Non-pigmented ciliary epithelial cell (primary cell): ENCODE measurements at places on chromosomes 12 and 14.

DNA sequence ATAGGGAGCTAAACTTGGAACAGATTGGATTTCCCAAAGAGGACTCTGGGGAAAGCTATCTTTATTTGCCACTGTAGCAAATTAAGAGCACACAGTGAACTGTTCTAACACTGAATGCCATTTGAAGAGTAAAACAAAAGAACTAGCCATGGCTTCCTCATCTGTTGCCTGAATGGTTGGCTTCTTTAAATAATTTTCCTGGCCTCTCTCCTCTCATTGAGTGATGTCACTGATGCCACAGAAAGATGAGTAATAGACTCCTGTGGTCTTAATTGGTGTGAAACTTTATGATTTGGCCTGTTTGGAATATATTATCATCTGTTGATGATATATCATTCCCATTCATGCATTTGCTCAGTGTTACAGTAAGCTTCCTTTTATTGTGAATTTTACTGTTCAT is 42.5 kb downstream of the WDR20 start:
- DNase-seq = peak; percentile 30

DNA sequence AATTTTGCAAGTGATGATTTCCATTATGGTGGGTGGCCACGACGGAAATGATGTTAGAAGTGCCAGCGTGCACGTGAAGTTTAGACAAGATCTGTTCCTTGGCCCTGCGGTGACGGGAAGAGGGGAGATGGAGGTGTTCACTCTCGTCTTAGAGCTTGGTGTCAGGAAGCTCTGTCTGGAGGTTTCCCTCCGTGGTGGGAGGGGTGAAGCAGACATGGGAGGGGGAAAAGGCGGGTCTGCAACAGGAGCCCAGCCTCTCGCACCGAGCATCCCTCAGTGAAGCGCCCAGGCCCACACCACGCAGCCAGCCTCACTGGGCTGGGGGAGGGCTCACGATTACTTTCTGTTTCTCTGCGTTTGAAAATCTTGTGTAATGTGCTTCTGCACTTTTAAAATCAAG is 26.3 kb downstream of the EML1 start:
- DNase-seq = no peak

- no peak for DNase-seq
These were observed 3.4 kb downstream of the MMP17 start for GRCh38 chr12:131831635-131832041.

- no peak for DNase-seq
These were observed 20.2 kb downstream of the CD163 start for GRCh38 chr12:7483343-7483742.

GRCh38 chr12:93571365-93571924 is 1.0 kb upstream of the SOCS2 start:
- no peak for DNase-seq

DNA sequence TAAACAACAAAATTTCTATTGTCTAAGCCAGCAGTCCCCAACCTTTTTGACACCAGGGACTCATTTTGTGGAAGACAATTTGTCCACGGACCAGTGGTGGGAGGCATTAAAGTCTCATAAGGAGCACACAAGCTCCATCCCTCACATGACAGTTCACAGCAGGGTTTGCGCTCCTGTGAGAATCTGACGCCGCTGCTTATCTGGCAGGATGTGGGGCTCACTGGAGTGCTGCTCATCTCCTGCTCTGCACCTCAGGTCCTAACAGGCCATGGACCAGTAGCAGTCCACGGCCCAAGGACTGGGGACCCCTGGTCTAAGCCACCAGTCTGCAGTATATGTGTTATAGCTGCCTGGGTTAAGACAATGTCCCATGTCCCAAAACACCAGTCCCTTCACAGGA is 27.2 kb downstream of the VCPKMT start:
- DNase-seq = no peak

DNA sequence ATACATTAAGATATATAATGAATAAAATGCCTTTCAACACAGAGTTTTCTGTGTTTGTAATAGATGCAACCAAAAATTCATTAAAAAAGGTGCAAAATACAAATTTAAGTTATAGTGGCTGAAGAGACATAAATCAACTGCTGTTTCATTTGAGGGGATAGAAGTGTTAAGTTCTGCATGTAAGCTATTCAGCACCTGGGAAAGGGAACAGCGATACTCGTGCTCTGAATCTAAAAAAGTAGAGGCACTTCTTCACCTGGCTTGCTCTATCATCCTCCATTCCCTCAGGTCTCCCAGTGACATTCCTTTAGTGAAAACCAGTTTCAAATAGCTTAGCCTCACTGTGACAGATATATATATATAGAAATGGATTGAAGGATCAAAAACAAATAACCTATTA is 222.6 kb downstream of the ACSS3 start:
- DNase-seq = no peak

GRCh38 chr14:60863249-60863648 is 117.6 kb downstream of the TRMT5 start:
- DNase-seq = no peak

DNA sequence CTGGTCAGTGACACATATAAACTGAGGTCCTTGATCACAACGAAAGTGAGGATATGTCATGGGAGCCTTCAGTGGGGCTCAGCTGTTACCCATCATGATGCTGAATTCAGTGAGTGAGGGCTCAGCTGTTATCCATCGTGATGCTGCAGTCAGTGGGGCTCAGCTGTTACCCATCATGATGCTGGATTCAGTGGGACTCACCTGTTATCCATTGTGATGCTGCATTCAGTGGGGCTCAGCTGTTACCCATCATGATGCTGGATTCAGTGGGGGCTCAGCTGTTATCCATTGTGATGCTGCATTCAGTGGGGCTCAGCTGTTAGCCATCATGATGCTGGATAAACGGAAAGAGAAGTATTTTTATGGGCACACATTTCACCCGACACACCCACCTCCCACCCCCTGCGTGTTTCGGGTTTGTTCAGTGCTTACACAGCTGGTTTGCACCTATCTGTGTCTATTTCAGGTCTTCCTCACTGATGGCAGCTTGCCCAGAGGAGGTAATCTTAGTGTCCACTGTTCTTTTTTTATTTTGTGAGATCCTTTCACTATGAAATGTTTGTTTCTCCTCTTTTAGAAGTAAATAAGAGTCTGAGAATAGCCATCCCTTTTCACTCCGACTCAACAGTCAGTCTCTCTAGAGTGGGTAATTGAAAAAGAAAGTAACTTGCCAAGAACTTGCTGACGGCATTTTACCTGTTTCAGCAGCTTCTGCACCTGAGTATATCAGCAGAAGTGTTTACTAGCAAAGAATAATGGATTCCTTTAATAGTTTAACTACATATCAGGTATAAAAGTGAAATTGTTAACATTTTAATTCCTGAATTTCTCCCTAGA is 183.0 kb downstream of the ERC1 start:
- DNase-seq = no peak

DNA sequence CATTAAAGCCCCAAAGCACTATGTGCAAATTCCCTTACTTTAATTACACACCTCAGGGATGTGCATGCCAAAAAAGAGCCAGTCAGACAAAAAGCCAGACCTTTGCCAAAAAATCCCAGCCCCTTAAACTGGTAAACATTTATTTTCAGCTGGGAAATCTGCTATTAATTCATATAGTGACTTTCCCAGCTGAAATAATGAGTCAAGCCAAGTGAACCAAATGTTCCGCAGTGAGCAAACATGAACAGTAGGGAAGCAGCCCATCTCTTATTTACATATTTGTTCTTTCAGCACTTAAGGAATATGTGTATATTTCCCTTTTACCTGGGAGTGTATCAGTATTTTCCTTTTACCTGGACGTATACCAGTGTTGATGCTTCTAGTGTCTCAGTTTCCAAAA is 44.0 kb upstream of the OTX2 start:
- no peak for DNase-seq

GRCh38 chr12:120216742-120217605 is 16.1 kb upstream of the RPLP0 start:
- DNase-seq = no peak

- DNase-seq = no peak
These were observed 36.7 kb upstream of the BEGAIN start for GRCh38 chr14:100623961-100624360.

GRCh38 chr12:121789233-121789781 is 4.2 kb downstream of the RHOF start:
- no peak for DNase-seq

- DNase-seq = no peak
These were observed 93.5 kb upstream of the MED13L start for GRCh38 chr12:116370886-116371580.

- no peak for DNase-seq
These were observed 26.2 kb upstream of the PLEKHD1 start for GRCh38 chr14:69458350-69458749.

DNA sequence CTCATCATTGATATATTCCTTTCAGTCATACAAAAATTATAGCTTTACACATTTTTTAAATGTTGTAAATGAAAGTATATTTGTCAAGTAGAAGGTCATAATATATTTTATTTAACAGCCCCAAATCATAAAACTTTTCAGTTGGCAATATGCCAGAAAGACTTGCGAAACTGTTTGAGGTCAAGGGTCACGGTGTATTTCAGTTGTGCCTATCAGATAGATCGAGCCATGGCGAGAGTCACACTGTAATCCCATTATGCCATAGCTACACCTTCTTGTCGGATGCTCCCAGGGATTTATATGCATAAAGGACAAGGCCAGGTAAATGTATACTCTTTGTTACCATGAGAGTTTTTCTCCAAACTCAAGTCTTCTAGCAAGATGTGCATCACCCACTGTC is 26.7 kb upstream of the G2E3 start:
- DNase-seq = no peak

DNA sequence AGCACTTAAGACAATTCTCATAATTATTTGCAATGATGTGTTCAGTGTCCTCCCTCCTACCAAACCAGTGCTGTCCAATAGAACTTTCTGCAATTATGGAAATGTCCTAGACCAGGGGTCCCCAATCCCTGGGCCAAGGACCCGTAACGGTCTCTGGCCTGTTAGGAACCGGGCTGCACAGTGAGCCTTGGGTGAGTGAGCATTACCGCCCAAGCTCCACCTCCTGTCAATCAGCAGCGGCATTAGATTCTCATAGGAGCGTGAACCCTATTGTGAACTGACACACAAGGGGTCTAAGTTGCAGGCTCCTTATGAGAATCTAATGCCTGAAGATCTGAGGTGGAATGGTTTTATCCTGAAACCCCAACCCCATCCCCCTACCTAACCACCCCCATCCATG is 3.9 kb downstream of the SVOP start:
- no peak for DNase-seq

DNA sequence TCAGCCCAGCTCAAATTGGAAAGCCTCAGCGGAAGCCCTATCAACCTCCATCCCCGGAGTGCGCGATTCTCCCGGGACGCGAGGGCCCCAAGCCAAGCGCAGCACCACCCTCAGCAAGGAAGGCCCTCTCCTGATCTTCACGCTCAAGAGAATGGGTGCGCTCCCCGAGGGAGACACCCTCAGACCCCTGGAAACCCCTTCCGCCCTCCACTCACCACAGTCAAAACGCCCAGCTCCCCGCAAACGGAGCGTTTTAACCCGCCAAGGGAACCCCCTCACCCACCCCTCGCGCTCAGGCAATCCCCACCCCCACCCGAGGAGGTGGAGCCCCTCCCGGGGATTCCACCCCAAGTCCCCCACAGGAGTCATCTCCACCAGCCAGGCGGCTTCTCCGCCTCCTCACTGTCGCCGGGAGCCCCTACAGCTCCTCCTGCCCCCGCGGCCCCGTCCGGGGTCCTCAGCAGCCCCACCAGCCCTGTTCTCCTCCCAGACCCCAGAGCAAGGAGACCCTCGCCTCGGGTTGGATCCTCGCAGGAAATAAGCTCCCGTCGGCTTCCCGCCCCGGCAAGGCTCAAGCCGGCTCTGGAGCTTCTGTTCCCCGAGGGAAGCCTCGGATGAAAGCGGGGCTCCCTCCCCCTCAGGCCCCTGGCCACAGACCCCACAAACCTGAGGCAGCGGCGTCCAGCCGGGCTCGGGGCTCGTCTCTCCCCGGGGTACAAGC is 507 bp downstream of the BAZ2A start:
- no peak for DNase-seq

DNA sequence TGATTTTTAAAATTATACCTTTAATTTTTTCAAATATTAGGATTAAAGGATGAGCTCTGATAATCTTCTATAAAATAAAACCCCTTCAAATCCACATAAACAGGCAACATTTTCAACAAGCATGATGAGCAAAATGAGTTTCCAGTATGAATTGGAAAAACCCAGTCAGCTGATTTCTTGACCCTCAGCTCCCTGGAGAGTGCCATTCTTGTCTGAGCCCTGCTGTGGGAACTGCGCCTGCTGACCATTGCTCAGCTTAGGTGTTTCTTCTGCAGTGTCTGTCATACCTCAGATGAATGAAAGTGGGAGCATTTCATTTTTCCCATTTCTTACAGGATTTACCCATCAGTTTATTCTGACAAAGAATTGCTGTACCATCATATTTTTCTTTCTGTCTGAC is 27.6 kb downstream of the MAPKAPK5 start:
- DNase-seq = no peak

DNA sequence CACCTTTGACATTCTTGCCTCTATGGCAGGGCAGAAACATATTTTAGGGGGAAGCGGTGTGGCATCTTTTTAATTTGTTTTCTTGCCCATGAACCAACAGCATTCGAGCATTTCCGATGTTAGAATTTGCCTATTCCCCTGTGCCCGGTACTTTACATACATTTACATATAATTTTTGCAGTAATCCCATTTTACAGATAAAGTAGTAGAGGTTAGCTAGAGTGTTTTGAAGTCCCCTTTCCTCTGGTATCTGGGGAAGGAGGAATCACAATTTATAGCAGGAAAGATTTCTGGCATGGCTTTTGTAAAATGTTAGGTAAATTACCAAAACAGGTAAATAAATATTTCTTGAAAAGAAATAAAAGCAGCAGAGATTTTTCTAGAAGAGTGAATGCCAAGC is 1.6 kb downstream of the BORCS5 start:
- DNase-seq = no peak

- DNase-seq = peak; percentile 53
These were observed 13.4 kb upstream of the DNAH10 start for GRCh38 chr12:123748661-123749060.

GRCh38 chr12:6274231-6275221 is 36.0 kb upstream of the PLEKHG6 start:
- no peak for DNase-seq

GRCh38 chr14:22567437-22567836 is 21.6 kb downstream of the DAD1 start:
- DNase-seq = no peak

- DNase-seq = no peak
These were observed 1293.6 kb downstream of the AACS start for GRCh38 chr12:126358806-126359205.

DNA sequence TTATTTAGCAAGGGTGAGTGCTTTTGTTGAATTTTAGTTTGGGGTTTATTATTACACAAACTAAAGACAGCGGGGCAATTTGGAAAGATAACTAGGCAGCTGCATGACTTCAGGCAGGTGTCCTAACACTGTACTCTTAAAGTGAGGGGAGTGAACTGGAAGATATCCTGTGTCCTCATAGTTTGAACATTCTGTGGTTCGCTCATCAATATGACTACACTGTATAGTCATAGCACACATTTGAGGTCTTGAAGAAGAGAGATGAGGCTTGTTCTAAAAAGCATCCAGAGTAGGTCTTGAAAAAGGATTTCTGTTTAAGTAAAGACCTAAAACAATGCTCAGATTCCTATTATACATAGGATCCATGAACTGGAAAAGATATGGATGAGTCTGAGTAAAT is 1.7 kb upstream of the MAP3K9 start:
- no peak for DNase-seq
